Substantia nigra (tissue), 51 donors: ENCODE measurements at places on chromosomes 6 and 20.

DNA sequence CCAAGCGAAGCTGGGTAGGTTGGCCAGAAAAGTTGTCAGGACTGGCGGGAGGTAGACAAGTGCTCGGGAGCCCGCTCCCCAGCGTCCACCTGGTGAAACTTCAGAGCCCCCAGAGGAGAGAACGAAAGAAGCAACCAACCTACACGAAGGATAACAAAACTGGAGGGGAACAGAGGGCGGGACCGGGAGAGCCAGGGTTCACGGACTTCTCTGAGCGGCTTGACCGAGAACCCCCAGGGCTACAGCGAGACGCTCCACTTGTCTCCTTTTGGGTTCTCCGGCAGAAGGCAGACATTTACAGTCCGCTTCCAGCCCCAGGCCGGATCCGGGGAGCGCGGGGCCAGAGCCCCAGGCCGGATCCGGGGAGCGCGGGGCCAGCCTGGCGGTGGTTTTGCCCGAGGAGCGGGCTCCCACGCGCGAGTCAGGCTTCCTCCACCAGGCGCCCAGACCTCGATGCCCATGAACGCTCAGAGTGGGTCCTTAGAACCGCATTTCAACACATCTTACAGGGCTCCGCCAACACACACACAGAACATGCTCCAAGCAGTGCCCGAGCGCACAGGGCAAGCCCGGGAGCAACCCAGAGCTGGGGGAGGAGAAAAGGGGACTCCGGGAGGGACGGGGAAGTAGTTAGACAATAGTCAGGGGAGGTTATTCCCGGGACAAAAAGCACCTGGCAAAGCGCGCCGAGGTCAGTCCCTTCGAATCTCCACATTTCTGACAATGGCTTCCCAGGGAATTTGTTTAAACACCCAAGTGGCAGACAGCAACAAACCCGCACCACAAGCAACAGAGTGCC, 1.1 kb downstream of the PTPRK start:
- DNase-seq = peak; percentile 52

GRCh38 chr6:144544266-144544830, 259.2 kb downstream of the UTRN start:
- DNase-seq = no peak

GRCh38 chr6:90045535-90045934, 151.3 kb downstream of the GJA10 start:
- no peak for DNase-seq

DNA sequence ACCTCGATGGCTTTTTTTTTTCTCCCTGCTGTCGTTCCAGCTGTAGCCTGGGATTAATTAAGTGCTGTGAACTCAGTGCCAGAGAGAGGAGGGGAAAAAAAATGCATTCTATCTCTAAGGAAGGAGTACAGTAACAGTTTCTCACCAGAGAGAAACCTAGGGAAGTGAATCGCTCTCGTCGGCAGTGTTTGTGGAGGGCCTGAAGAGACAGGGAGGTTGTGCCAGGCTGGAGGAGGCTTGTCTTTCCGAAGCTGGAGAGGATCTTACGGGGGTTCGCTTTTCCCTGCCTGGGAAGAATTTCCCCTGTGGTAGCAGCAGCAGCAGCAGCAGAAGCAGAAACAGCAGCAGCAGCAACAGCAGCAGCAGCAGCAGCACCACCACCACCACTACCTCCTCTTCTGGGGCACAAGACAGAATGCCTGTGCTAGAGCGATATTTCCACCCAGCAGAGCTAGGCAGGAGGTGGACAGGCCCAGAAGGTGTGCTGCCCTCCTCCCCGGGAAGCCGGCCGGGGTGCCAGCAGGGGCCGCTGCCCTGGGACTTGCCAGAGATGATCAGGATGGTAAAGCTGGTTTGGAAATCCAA, 186.5 kb downstream of the PDE7B start:
- no peak for DNase-seq

GRCh38 chr20:52766645-52767435, 205.3 kb upstream of the TSHZ2 start:
- DNase-seq = no peak

GRCh38 chr6:158717341-158718330, 67.8 kb downstream of the SYTL3 start:
- DNase-seq = no peak

GRCh38 chr20:48808382-48809034, 19.3 kb downstream of the PREX1 start:
- DNase-seq = no peak

DNA sequence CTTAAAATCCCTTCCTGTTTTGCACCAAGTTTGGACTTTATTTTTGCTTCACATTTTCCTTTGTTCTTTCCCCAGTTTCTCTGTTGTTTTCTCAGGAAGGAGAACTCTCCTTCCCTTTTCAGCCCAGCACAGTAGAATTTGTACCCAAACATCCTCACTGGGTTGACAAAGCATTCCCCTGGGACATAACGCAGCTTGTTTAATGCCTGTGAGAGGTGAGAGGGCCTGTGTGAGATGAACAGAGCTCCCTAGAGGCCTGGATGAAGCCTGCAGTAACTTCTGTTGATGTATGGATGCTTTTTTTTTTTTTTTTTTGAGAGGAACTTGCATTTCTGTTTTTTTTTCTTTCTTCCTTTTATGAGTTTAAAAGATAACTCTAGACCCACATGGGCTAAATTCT, 104.9 kb upstream of the SLC22A23 start:
- no peak for DNase-seq

DNA sequence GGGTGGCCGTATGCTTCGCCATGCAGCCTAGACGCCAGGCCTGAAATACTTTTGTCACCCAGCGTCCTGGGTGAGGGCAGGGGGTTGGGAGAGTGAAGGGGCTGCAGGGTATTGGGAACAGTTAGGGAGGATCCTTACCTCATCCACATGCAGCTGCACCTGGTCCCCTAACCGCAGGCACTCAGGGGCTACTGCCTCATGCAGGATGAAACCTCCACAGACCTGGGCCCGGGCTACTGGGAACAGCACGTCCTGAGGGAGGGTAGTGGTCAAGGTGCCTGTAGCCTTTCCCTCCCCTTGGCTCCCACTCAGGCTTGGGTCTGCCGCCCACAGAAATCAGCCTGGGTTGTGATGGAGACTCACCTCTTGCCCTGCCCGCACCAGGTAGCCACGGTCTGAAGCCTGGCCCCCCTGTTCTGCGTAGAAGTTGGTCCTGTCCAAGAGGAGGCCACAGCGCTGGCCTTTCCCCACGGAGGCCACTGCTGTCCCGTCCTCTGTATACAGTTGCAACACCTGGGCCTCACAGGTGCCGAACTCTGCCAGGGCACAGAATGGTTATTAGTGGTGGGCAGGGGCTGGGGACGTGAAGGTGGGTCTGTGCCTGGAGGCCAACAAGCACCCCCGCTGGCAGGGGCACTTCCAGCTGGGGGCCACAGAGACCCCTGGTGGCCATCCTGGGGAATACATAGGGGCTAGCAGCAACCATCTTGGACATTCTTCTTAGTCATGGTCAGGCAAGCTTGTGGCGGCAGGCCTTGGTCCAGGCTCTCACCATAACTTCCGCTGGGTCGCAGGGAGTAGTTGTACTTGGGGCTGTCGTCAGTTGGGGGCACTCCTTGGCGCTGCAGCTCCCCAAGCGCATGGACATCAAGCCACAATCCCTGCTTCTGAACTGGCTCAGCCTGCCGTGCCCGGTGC, 8.6 kb downstream of the AARS2 start:
- DNase-seq = peak; percentile 11
